Inflammatory macrophage treated with lipopolysaccharide for 1 hour (primary cell): ENCODE measurements at places on chromosomes 3 and 15.

- no peak for DNase-seq
Observed at GRCh38 chr15:57227899-57228298, 148.4 kb upstream of the CGNL1 start.

DNA sequence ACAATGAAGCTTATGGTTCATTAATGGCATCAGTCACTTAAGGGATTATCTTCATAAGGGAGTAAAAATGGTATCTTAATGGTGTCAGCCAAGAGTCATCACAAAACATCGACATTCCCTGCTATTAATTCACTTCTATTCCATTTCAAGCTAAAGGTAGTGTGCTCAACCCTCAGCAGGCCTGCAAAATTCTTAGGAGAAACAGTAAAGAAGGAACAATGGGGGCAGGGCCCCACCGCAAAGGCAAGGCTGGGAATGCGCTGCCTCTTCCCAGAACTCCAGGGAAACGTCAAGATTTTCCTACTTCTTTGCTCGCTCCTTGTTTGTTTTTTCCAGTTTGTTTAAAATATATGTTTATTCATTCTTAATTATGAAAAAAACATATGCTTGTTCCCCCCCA lies 187.3 kb upstream of the TSC22D2 start:
- DNase-seq, result no peak

- DNase-seq, result no peak
Observed at GRCh38 chr15:81776976-81777375, 268.8 kb downstream of the MEX3B start.

GRCh38 chr3:28347374-28348264 lies 902 bp upstream of the ZCWPW2 start:
- peak; percentile 97 for DNase-seq

GRCh38 chr3:95217661-95218060 lies 1154.8 kb downstream of the NSUN3 start:
- DNase-seq, result no peak

- DNase-seq, result peak; percentile 56
Observed at GRCh38 chr3:183541738-183542137, 13.8 kb downstream of the KLHL6 start.

DNA sequence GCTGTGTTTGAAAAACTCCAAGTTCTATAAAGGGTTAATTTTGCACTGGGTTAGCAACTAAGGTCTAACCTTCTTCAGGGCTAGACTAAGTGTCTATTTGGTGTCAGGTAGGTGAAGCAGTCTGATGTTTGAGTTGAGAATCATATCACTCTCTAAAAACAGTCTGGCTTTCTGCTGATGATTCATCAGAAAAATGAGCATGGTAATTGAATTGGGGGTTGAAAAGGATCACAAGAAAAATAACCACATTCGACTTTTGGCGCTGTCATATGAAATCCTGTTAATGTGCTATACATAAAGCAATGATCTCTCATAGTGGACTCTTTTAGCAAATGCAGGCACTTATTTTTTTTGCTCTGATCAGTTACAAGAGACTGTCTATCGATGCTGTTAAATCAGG lies 242.2 kb upstream of the AZI2 start:
- no peak for DNase-seq

DNA sequence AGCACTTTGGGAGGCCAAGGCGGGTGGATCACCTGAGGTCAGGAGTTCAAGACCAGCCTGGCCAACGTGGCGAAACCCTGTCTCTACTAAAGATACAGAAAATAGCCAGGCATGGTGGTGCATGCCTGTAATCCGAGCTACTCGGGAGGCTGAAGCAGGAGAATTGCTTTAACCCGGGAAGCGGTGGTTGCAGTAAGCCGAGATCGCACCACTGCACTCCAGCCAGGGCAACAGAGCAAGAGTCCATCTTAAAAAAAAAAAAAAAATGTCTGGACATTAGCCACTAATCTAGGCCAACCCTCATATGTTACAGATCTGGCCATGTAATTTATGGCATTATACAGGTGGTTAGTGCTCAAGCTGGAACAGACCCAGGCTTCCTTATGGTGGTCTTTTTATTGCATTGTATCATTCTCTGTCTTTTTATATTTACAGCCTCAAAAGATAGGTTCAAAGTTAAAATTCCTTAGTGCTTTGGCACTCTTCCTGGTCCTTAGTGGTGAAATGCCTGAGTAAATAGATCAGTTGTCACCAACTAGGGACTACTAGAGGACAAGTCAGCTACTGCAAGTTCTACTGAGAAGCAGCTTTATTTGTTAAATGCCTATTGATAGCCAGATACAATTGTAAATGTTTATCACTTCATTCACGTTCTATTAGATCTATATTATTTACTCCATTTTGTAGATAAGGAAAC lies 16.0 kb downstream of the STARD9 start:
- peak; percentile 18 for DNase-seq

DNA sequence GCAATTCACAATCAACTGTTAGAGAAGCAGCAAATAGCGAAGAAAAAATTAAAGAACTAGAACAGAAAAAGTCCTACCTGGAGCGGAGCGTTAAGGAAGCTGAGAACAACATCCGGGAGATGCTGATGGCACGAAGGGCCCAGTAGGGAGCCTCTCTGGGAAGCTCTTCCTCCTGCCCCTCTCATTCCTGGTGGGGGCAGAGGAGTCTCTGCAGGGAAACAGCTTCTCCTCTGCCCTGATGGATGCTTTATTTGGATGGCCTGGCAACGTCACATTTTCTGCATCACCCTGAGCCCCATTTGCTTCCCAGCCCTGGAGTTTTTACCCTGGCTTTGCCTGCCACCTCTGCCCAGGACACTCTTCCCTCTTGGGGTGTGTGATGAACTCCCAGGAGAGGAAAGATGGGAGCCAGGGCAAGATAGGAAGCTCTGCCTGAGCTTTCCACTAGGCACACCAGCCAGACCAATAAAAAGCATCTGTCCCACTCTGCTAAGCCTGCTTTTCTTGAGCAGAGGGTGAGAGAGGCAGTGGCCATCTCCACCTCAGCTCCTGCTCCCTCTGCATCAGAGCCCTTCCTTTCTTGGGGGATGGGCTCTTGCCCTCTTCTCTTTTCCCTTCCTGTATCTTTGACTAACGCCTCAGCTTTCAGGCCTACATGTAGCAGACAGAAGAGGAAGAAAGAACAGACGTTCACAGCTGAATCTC lies 39.4 kb downstream of the PPARG start:
- peak; percentile 41 for DNase-seq

GRCh38 chr3:61371123-61371522 lies 119.9 kb upstream of the FHIT start:
- DNase-seq, result no peak

DNA sequence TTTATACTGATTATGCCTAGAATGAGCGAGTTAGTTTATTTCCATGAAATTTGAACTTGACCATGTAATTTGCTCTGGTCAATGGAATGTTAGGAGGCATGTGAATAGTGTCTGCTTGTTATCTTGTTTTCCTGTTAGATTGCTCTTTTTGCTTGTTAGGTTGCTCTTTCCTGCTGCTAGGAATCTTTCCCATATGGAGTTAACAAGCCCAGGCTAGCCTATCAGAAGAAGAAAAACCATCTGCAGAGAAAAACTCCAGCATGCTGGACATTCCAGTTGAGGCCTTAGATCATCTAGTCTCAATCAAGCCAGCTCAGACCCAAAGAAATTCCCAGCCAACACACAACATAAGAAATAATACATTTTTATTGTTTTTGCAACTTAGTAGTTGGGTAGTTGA lies 470.2 kb upstream of the AGTR1 start:
- DNase-seq, result no peak

DNA sequence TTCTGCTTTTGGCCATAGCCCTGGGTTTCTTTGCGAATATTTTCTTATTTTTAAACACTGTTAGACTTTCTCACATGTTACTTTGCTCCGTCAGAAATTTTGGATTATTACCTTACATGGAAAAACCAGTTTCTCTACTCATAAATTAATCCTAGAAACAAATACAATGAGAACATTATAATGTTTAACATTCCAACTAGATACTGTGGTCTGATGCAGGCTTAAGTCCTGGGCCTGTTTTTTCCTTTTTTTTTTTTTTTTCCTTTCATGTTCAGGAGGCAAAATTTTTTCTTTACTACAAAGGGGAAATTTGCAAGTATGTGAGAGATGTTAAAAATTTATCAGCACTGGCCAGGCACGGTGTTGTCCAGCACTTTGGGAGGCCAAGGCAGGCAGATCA lies 28.9 kb downstream of the POPDC2 start:
- DNase-seq, result peak; percentile 28

DNA sequence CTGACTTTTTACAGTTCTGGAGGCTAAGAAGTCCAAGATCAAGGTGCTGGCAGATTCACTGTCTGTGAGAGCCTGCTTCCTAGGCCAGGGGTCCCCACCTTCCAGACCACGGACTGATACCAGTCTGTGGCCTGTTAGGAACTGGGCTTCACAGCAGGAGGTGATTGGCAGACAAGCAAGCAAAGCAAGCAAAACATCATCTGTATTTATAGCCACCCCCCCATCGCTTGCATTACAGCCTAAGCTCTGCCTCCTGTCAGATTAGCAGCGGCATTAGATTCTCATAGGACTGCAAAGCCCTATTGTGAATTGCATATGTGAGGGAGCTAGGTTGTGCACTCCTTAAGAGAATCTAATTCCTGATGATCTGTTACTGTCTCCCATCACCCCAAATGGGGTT lies 194.7 kb upstream of the THRB start:
- no peak for DNase-seq

DNA sequence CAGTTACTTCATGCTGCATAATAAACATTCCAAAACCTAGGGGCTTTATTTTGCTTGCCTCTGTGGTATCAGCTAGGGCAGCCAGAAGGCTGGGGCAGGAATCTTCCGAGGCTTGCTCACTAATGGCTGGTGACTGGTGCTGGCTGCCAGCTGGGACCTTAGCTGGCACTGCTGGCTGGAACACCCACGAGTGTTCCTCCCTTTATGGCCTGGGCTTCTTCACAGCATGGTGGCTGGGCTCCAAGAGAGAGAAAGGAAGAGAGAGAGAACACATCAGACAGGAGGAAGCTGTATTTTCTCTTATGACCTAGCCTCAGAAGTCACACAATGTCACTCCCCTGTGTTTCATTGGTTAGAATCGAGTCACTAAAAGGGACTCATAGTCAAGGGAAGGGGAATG lies 23.9 kb upstream of the CDCP1 start:
- DNase-seq, result peak; percentile 22

- DNase-seq, result no peak
Observed at GRCh38 chr3:56825567-56826438, 24.1 kb upstream of the ARHGEF3 start.

- no peak for DNase-seq
Observed at GRCh38 chr15:93319121-93319814, 230.3 kb upstream of the RGMA start.
